Temporal lobe (tissue), 4 donors: ENCODE measurements at places on chromosomes 16 and 17. TPM values are rescaled to one million over a fixed set of nuclear protein-coding genes. Genes with fewer than 3 reads are reported as not detected.

Gene CCL14
- total RNA-seq, result not detected

Gene RAB26
- total RNA-seq, result 4.4 TPM

Gene TSPAN10
- total RNA-seq, result 0.25 TPM

Gene SMURF2
- total RNA-seq, result 42.5 TPM

Gene SEC14L5
- total RNA-seq, result 0.49 TPM

Gene DOC2B
- 40.1 TPM for total RNA-seq

Gene ZNF469
- total RNA-seq, result 0.74 TPM

Gene RABEP1
- total RNA-seq, result 68.1 TPM

Gene COASY
- total RNA-seq, result 7.1 TPM

Gene SCPEP1
- 2.7 TPM for total RNA-seq

Gene RRAD
- total RNA-seq, result 1.5 TPM

Gene DPEP1
- 4.2 TPM for total RNA-seq

Gene WFDC1
- 0.49 TPM for total RNA-seq

Gene WFIKKN1
- 0.74 TPM for total RNA-seq

Gene TP53TG3
- total RNA-seq, result not detected

Gene KRTAP4-5
- not detected for total RNA-seq

Gene C1QL1
- 2.7 TPM for total RNA-seq

Gene CPHXL2
- not detected for total RNA-seq

Gene KCNJ18
- total RNA-seq, result not detected

Gene NTN3
- 3.2 TPM for total RNA-seq

Gene PARD6A
- 5.2 TPM for total RNA-seq

Gene TMEM235
- total RNA-seq, result not detected

Gene SKAP1
- 0.49 TPM for total RNA-seq

Gene STX1B
- total RNA-seq, result 21.6 TPM

Gene BRD7
- 30.7 TPM for total RNA-seq

Gene CALB2
- total RNA-seq, result 19.4 TPM

Gene PPP1R27
- not detected for total RNA-seq

Gene CDYL2
- 7.6 TPM for total RNA-seq
